ENCODE measurements at places on chromosomes 16 and 17.

- peak; percentile 64 for DNase-seq
Measured at GRCh38 chr16:21100447-21100846, 50.2 kb downstream of the DNAH3 start.

GRCh38 chr16:78097548-78097947, 1.9 kb upstream of the WWOX start:
- no peak for DNase-seq

DNA sequence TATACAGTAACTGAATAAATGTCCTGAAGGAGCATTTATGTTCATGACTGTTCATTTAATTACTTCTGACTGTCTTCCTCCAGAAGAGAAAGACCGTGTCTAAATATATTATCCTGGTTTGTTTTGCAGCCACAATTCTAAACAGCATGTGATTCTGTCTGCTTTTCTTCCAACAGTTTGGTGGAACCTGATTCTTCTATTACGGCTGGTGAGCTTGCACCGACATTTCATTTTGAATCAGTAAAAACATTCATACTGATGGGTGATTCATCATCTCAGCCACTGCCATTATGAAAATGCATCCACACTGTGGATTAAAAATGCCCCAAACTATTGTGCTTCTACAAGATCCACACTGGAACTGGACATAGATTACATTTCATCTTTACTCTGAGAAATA, 16.9 kb downstream of the KNOP1 start:
- no peak for DNase-seq

DNA sequence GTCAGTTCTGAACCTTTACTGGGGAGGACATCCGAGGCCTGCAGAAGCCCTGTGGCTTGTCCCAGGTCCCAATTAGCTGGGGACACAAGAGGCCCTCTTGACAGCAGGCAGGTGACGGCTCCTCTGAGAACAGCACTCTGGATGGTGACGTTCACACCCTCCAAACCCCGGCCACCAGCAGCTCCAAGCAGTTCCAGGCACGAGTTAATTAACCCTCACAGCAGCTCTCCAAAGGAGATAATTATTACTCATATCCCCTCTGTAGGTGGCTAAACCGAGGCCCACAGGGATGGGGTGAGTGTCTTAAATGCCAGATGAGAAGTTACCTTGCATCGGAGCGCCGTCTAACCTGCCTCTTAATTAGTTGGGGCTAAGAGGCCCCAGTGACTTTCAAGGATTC, 168.9 kb upstream of the CIBAR2 start:
- no peak for DNase-seq

DNA sequence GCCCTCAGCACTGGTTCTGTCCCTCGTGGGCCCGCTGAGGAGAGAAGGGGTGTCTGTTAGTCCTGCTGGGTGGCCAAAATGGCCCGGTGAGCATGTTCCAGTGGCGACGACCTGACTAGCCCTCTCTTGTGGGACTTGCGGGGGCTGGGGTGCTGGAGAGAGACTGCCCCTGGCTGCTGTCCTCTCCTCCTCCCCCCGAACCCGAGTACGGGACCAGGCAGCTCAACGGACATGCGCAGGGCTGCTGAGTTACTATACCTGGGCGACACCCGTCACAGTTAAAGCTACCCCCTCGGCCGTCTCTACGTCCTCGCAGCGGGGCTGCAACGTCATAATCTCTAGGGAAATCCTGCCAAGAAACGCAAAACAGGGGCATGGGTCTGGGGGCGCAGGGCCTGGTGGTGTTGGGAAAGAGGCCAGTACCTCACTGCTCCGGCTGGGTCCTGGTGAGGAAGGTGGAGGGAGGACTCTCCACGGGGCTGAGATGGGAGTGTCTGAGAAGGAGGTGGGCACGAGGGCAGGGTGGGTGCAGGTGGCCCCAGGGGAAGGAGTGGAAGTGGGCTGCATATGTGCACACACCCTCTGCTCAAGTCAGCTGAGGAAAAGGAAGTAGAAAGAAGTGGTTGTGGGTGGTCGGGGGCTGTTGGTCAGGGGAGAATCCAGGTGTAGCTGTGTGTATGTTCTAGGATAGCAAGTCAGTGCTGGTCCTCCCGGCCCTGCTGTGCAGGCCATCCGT, 13.4 kb downstream of the FLOT2 start:
- no peak for DNase-seq

- DNase-seq: no peak
Measured at GRCh38 chr16:86371083-86371803, 139.1 kb upstream of the FOXF1 start.

- no peak for DNase-seq
Measured at GRCh38 chr17:13421581-13422130, 180.1 kb downstream of the HS3ST3A1 start.

DNA sequence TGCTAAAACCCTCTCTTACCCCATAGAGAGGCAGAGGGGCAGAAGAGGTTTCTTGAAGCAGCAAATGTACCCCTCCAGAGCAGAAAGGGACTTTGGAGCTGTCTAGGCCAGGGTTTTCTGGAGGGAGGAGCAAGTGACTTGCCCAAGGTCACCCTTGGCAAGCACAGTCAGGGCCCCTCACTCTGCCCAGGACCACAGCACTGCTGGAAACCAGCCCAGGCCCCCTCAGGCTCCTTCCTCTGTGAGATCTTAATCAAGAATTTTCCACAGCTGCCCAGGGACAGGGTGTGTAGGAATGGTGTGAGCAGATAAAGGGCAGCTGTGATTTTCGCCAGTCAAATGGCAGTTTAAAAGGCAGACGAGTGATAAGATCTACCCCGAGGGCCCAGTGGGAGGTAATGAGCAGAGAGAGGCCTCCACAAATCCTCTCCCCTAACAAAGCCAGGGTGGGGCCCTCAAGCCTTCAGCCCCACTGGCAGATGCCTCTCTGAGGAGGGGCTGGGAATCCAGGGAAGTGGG, 3.9 kb upstream of the SLC12A3 start:
- DNase-seq: no peak

DNA sequence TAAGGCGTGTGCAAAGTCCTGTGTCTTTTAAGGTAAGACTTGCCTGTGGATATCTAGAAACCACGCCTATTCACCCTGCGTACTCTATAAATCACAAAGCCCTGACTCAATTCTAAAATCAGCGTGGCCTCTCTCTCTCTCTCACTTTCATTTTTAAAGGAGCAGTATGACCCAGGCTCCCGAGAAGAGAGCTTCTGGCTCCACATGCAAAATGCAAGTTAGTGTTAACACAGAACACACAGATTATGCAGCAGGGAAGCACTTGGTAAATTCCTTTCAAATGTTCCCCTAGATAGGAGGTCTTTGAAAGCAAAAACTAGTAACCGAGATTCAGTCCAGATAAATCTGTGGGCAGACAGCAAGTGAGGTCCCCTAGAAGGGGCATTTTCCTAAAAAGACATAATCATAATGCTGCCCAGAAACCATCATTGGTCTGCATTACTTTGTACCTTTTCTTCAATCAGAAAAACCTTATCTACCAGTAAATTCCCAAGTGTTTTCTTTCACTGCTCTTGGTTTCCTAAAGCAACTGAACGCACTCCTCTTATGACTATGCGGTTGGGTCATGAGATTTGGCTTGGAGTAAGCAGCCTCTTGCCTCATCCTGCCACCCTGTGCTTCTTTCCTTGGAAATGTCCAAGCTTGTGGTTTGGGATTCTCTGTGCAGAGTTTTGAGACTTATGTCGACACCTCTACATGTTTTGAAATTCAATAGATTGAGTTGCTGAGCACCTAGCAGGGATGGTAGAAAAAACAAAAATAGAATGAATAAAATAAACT, 31.7 kb upstream of the KCNJ2 start:
- peak; percentile 96 for DNase-seq

DNA sequence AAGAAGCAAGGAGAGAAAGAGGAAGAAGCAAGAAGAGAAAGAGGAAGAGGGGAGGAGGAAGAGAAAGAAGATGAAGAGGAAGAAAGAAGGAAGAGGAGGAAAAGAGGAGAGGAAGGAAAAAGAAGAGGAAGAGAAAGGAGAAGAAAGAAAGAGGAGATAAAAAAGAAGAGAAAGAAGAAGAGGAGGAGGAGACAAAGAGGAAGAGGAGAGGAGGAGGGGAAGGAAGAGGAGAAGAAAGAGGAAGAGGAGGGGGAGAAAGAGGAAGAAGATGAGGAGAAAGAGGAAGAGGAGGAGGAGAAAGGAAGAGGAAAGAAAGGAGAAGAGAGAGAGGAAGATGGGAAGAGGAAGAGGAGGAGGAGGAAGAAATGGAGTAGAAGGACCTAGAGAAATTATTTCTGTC, 80.4 kb downstream of the CDYL2 start:
- DNase-seq: no peak

- DNase-seq: peak; percentile 17
Measured at GRCh38 chr16:29862383-29862883, 593 bp downstream of the CDIPT start.

- no peak for DNase-seq
Measured at GRCh38 chr17:74981318-74981978, 6.0 kb upstream of the CDR2L start.

DNA sequence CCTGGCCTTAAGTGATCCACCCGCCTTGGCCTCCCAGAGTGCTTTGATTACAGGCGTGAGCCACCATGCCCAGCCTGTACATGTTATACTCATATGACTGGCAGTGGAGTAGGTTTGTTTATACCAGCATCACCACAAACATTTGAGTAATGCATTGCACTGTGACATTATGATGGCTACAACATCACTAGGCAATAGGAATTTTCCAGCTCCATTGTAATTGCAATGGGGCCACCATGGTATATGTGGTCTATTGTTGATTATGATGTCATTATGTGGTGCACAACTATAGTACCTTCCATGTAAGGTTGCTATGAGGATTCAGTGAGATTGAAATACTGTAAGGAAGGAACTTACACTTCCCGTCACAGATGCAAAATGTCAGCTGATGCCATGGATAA, 168.9 kb downstream of the COPRS start:
- DNase-seq: no peak

DNA sequence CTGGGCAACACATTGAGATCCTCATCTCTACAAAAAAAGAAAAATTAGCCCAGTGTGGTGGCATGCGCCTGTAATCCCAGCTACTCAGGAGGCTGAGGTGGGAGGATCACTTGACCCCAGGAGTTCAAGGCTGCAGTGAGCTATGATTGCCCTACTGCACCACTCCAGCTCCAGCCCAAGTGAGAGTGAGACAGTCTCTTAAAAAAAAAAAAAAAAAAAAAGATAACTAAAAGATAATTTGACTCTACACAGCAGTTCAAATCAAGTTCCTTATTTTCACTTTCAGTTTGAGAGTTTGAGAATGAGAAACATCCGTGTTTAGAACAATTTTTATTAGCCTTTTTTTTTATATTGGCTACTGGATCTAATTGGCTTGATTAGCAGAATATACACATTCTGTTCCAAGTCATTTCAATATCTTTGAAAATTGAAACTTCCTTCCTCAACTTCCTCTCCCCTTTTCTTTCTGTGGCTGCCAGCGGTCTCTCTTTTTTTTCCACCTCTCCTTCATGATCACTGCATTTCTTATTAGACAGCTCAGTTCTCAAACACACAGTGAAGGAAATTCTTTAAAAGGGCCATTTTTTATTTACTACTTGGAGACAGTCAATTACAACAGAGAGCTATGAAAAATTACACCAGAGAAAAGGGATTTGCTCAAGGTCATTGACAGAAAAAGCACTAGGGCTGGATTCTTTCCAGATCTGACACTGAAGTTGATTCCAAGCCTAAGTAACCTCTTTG, 4.5 kb upstream of the ACSF2 start:
- peak; percentile 32 for DNase-seq

DNA sequence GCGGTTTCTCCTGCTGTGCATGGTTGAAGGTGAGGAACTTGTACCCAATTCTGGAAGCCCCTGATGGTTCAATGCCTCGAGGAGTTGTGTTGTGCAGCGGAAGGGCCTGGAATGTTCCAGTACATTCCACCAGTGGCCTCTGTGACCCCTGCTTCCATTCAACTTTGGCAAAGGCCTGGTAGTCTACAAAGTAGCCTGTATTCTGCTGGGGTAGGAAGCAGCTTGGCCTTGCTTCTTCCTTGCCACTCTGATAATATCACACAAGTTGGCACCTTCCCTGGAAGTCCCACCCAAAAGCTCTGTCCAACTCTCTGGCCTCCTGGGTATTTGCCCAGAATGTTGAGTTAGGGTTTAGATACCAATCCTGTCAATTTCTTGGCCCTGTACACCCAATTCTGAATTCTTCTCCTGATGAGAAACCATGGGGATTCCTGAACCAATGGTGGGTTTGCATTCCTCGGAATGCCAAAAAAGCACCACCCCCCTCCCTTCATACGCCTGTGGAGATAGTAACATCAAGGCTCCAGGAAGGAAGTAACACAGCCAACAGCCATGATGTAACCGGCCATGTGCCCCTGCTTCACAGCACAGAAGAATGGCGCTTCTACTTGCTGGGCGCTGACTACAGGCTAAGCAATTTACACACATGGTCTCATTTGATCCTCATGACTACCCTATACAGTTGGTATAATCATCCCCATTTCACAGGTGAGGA, 11.8 kb upstream of the FAM117A start:
- peak; percentile 62 for DNase-seq

- no peak for DNase-seq
Measured at GRCh38 chr16:4138713-4139112, 22.5 kb upstream of the ADCY9 start.

DNA sequence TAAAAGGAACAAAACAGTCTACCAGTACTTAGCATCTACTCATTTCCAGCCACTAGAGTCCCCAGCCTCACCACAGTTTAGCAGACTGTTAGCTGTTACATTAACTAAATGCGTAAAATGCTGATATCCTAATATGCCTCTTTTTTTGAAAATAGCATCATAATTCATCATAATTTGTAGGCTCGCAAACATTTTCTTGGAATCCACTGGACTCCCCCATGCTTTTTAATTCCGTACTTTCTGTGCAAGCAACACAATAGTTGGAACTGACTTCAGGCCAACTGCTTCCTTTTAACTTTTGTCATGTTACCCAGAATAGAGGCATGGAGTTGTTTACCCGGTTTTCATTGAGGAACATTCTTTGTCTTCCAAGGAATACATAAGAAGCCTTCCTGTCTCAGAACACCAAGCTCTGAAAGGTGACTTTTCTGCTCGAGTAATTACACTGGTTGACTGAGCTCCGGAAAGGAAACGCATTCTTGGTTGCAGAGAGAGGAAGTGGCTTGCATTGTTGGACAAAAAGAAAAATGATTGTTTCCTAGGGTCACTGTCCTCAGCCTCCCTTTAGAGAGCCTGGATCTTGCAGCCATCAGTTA, 30.9 kb upstream of the SEC14L1 start:
- DNase-seq: peak; percentile 97

GRCh38 chr17:76540381-76541300, 797 bp downstream of the PRCD start:
- DNase-seq: peak; percentile 96

- peak; percentile 20 for DNase-seq
Measured at GRCh38 chr16:19005561-19006445, 22.1 kb downstream of the TMC7 start.

DNA sequence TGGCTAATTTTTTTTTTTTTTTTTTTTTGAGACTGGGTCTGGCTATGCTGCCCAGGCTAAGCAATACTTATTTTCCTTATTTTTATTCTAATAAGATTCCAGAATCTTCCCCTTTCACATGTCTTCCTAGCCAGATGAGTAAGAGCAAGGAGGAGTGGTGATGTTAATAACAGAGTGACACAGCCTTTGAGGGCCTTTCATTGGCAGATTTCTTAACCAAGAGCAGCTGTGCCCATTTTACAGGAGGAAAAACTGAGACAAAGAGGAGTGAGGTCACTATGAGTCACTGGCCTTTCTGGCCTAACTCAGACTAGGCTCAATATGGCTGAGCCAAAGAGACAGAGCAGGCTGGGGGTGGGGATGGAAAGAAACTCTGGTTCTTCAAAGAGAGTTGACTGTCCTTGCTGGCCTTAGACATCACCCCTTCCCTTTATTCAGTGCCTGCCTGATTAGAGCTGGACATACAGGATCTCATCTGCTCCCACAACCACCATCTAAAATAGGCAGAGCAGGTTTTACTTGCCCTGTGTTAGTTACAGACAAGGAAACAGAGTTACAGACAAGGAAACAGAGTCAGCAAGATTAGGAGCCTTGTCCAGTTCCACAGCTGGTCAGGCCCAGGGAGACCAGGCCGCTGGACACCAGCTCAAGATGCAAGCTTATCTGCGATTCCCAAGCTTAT, 50.0 kb upstream of the TOB1 start:
- no peak for DNase-seq
